ENCODE measurements at places on chromosomes 16 and 17. TPM values are rescaled to one million over a fixed set of nuclear protein-coding genes. Genes with fewer than 3 reads are reported as not detected.

TGFB1I1 gene
- total RNA-seq, result 62.0 TPM

HBA1 gene
- not detected for total RNA-seq

UBN1 gene
- 28.2 TPM for total RNA-seq

SMCR8 gene
- total RNA-seq, result 19.0 TPM

SCN4A gene
- 0.23 TPM for total RNA-seq

DNA sequence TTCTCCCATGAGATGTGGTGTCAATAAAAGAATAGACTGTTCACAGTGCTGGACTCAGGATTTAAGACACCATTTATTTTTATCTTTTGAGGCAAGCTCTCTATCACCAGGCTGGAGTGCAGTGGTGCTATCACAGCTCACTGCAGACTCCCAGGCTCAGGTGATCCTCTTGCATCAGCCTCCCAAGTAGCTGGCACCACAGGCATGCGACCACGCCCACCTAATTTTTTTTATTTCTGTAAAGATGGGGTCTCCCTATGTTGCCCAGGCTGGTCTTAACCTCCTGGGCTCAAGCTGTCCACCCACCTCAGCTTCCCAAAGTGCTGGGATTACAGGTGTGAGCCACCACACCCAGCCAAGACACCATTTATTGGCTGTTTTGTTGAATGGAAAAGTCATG, 18.6 kb upstream of the DRG2 start:
- H3K36me3 ChIP-seq, result no peaks in the 10 kb centered on the region
- no peak for DNase-seq
- no peaks in the 10 kb centered on the region for H3K4me1 ChIP-seq
- H3K27ac ChIP-seq, result no peak overlapping the region
- no peaks in the 10 kb centered on the region for H3K27me3 ChIP-seq

DNA sequence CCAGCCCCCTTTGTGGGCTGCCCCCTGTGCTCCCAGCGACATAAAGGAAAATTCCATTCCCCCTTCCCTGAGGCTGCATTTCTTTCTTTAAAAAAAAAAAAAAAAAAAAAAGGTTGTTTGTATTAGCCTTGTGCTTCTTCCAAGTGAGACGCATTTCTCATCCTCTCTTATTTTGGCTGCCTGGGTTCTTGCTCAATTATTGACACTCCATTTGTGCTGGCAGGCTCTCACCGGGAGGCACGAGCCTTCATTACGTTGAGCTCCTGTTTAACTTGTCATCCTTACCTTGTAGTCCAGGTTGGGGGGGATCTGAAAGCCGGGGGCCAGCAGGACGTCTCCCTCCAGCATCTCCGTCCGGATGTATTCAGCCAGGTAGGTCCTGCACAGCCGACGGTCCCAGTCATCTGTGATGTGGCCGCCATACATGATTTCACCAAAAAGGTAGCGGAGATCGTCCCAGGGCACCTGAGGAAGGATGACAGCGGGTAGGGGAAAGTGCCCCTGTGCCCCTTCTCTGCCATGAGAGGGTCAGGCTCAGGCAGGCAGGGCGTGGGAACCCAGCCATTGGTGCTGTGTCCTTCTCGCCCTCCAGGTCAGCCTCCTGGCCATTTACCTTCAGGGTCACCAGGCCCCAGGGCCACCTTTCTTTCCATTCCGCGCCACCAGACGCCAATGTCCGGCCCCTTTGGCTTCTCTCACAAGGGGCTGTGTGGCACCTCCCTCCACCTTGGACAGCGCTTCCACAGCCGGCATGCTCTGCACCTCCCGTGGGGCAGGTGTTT, 50.6 kb downstream of the PGS1 start:
- H3K27ac ChIP-seq, result peak overlapping the region; percentile 14
- no peaks in the 10 kb centered on the region for H3K4me1 ChIP-seq
- no peaks in the 10 kb centered on the region for H3K36me3 ChIP-seq
- no peaks in the 10 kb centered on the region for H3K27me3 ChIP-seq
- DNase-seq, result peak; percentile 68

GRCh38 chr16:67543582-67543981, 15.0 kb downstream of the RIPOR1 start:
- no peak overlapping the region for H3K4me3 ChIP-seq
- H3K36me3 ChIP-seq, result peaks cover 15% of the 10 kb centered on the region
- no peaks in the 10 kb centered on the region for H3K27me3 ChIP-seq
- no peak overlapping the region for H3K27ac ChIP-seq

DNA sequence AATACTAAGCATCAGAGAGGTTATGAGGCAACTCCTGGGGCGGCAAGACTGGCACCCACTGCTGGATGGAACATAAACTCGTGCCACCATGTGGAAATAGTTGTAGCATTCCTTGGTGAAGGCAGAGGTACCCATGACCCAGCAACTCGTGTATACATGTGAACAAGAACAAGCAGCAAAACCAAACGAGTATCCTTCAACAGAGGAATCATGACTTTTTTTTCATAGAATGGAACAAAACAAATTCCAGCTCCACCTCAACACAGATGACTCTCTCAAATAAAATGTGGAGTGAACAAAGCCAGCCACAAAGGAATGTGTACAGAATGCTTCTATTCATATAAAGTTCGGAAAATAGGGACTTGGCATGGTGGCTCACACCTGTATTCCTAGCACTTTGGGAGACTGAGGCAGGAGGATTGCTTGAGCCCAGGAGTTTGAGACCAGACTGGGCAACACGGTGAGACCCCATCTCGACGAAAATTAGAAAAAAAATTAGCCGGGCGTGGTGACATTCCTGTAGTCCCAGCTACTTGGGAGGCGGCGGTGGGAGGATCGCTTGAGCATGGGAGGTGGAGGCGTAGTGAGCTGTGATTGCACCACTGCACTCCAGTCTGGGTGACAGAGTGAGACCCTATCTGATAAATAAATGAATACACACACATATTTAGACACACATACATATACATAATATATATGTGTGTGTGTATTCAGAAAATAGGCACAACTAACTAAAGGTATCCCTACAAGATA, 35.3 kb downstream of the B9D1 start:
- H3K4me3 ChIP-seq, result no peak overlapping the region
- no peaks in the 10 kb centered on the region for H3K36me3 ChIP-seq
- no peaks in the 10 kb centered on the region for H3K4me1 ChIP-seq

All from prostate gland (tissue), 2 donors.